ELR (cell line): ENCODE measurements at places on chromosomes 5 and 9.

DNA sequence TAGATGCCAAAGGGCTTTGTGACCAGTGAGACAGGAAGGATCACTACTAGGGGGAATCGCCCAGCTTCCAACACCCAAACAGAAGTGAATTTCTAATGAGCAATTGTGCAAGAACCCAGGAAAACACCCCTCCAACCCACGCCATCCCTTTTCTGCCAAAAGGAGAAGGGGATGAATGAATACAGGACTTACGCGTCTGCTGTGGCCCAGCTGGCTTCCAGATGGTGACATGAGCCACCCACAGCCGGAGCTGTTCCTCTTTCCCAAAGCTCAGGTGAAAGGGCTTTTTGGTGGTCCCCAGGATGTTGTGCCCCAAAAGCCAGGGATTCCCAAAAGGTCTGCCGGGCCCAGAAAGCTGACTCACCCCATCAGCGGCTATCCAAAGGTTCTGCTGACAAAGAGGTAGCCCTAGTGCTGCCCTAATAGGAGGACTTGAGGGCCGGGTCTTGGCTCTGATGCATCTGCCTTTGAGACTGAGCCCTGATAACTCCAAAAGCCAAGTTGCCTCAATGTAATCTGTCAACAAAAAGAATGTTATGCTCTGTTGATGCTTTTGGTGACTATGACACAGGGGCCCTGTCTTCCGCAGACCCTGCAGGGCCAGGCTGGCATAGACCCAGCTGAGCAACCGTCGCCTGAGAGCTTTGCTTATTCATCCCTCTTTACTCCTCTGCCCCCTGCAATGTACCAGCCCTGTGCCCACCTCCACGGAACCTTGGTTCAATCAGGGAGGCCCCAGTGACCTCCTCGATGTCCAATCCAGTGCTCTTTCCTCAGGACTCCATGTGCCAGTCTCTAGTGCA lies 14.5 kb downstream of the GSN start:
- DNase-seq: peak; percentile 66

DNA sequence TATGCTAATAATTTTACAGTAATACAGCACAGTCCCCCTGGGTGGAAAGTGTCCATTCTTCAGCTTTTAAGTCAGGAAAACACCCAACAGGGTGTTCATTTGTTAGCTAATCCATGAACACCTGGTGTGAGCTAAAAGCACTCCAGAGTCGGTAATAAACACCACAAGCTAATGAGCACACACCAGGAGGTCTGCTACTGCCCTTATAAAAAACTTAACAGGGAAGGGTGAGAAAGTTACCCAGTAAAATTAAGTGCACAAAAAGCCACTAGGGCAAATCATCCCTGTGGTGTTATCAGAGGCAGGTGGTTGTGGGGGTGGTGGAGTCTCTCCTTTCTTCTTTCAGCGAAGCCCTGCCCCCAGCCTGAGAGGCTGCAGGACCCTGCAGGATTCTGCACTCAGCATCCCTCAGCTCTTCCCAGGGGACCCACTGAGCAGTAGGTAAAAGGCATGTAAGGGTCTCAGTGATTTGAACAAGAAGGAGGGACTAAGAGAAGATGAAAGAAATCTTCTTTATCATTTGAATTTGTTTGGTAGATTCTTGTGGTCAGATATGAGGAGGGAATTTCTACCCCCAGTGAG lies 14.4 kb downstream of the GDNF start:
- no peak for DNase-seq

- DNase-seq: peak; percentile 76
Observed at GRCh38 chr9:109815366-109815947, 35.5 kb downstream of the PALM2AKAP2 start.

DNA sequence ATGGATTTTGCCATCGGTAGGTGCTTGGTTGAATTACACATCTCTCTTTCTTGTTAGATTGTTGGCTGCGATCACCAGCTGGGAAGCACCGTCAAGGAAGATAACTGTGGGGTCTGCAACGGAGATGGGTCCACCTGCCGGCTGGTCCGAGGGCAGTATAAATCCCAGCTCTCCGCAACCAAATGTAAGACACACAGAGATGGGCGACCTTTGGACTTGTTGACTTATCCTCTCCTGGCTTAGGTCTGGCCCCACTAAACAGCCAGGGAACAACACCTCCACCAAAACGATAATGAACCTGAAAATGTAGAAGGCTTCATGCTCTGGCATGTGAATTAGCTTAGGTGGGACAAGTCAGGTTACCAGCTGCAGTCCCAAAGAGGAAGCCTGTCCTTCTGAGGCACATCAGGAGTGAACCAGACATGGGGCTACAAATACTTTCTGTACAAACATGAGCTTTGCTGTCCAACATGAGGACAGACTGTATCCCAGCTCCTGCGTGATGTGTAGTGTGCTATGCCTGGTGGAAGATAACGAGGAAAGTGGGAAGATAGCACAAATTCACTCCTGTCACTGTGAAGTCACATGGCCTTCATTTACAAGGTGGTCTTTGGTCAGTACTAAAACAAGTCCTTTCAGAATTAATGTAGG lies 148.4 kb downstream of the ADAMTSL1 start:
- DNase-seq: no peak

DNA sequence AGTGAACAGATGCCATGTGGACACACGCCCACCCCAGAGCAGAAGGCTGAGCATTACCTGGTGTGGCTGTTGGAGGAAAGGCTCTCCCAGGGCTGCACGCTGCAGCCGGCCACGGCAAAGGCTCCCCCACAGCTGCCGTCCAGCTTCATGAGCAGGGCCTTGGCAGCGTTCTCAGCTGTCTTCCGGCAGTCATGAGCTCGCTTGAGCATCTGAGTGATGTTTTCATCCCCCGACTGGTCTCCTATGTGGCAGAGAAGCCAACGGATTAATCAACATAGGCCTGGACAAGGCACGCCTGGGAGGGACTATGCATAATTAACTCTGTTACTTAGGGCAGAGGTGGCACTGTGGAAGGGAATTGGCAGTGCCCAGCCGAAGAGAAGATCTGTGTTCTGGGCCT lies 87.3 kb downstream of the DCP2 start:
- no peak for DNase-seq

DNA sequence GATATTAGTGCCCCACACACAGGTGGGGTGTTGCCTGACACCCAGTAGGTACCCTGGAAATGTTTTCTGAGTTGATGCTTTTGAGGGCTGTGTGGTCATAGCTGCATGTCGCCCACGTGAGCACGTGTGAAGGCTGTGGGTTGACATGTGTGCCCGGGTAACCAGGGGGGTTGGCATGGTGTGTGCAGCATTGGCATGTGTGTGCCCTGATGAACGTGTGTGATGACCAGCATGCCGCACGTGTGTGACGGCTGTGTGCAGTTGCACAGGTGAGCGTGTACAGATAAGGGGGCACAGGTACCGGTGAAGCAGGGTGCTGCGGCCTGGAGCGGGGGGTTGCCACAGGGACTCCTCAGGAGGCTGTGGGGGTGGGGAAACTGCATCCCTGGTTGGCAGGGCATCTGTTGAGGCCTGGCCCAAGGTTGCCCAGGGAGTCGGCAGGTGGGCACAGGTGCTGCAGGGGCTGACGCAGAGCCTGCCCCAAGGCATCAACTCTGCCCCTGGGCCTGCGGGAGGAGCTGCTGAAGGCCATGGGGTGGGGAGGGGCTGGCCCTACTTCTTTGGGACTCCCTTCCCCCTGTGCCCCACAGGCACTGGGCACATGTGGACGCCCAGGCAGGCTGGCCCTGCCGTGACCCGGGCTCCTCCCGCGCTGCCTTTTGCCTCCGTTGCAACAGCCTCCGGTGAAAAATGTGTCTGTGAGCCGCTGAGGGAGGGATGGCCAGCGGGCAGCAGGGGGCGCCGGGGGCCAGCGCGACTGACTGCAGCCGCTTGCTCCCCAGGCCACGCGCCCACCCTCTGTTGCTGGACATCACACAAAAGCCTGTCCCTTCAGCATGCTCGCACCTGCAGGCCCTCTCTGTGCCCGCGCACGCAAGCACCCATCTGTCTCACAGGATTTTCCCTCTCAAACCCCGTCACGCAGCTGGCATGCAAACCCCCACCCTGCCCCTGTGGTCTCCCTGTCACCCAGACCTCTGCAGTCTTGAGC lies 2.2 kb downstream of the UNC5A start:
- DNase-seq: peak; percentile 51

DNA sequence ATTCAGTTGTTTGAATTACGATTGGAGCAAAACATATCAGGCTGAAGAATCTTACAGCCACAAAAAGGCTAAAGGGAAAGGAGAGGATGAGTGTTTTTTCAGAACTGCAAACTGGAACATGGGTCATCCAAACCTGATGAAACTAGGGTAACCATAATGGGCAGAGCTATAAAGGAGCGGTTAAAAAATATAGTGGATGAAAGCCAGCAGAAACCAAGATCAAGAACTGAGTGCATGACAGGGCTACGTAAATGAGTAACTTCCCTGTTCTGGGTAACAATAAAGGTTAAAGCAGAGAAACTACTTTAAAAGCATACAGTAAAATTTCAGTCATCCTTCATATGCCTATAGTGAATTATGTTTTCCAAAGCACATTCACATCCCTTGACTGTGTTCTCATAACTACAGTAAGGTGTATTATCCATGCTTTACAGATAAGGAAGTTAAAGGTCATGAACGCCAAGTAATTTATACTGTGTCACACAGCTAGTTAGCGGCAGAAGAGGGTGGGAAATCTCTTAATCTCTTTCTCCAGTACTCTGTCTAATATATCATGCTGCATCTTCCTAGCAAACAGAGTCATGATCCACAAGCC lies 48.5 kb upstream of the GHR start:
- DNase-seq: no peak

DNA sequence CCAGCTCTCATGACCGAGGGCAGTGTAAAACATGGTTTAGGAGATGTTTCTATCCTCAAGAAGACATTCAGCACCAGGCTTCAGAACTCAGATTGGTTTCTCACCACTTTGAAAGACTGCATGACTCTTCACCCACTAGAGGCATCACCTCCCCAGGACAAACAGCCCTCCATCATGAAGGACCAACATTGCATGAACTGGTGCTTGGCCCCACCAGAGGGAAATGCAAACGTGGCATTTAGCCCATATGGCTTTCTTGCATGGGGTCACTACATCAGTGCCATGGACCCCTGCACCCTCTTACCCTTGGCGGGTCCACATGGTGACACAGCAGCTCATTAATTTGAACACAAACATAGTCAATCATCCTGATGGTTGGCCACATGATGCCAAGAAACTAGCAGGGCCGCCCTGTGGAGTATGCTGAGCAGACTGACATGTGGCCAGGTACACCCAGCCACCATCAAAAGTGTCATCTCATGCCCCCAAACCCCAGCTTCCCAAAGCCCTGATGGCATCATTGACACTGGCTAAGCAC lies 129.5 kb upstream of the FSTL4 start:
- no peak for DNase-seq

DNA sequence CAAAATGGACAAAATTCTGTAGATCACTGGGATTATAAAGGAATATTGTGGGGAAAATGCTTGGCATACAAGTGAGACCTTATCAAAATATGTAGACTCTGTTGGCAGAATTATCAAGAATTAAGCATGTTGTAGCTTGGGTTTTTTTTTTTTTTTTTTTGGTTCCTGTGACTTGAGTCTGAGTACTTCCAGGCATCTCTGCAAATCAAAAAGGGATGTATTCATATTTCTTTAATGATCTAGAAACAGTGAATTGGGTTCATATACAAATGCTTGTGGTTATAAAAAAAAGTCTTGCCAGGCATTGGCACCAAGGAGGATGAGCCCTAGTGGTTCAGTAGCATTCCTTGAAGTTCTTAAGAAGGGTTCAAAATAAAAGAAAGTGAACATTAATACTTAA lies 292.2 kb downstream of the ARHGAP26 start:
- DNase-seq: no peak

GRCh38 chr9:394347-395052 lies 179.8 kb downstream of the DOCK8 start:
- no peak for DNase-seq

DNA sequence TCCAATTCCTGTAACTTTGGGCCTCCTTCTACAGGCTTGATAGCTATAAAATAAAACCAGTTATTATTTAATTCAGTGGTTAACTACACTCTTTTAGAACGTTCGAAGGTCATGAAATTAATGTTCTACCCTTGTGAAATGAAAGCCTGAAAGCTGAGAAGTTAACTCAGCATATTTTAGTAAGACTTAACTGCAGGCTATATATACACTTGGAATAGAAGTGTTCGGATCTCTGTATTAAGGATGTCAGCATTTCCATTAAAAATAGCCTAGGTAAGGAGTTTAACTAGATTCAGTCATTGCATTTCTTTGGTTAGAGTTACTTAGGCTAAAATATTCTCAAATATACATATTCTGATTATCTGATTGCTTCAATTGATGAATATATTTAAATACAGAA lies 229.2 kb downstream of the MRPS30 start:
- DNase-seq: no peak

- DNase-seq: peak; percentile 89
Observed at GRCh38 chr5:317086-317811, 4.3 kb upstream of the AHRR start.
